ENCODE measurements at places on chromosomes 4 and X.

- no peak for DNase-seq
Observed at GRCh38 chr4:122663814-122664610, 43.1 kb upstream of the IL21 start.

DNA sequence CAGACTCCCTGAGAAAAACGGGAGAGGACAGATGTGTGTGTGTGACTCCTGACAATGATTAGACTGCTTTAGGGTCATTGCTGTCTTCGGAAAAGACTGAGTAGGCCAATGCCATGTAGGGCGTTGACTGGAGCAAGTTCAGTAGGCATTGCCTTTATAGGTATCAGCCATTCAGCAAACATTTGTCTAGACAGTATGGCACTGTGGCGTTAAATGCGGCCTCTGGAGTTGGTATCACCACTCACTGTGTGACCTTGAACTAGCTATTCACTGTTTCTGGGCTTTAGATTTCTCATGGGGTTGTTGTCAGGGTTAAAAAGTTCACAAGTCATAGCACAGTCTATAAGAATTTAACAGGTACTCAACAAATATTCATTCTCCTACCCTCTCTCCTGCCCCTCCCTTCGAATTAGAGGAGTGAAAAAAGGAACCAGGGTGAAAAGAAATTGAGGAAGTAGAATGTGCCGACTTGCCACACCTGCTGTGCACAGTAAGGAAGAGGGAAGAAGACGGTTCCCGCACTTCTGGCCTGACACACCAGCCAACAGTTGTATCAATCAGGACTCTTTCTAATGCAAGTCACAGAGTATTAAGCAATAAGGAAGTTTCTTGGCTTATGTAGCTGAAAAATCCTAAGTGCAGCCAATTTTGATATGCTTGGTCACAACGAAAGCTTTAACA, 83.2 kb upstream of the PLAC8 start:
- no peak for DNase-seq

- DNase-seq, result no peak
Observed at GRCh38 chr4:46329118-46329976, 60.6 kb downstream of the GABRA2 start.

- no peak for DNase-seq
Observed at GRCh38 chr4:24770667-24771066, 24.7 kb upstream of the SOD3 start.
